NCI-H1092 (cell line): ENCODE measurements at places on chromosomes 16 and 17.

GRCh38 chr16:4667203-4667963, 26.0 kb upstream of the NUDT16L1 start:
- peak; percentile 30 for DNase-seq

- no peak for DNase-seq
These were observed 58.1 kb downstream of the MAP2K4 start for GRCh38 chr17:12078791-12079190.

DNA sequence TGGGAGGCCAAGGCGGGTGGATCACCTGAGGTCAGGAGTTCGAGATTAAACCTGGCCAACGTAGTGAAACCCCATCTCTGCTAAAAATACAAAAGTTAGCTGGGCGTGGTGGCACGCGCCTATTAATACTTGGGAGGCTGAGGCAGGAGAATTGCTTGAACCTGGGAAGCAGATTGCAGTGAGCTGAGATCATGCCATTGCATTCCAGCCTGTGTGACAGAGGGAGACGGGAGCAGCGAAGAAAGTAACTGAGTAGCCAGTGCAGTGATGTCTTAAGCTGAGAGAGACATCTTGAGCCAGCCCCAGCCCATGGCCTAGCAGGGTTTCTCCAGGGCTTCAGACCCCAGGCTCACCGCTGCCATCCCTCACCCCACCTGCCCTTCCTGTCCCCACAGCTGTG, 9.8 kb upstream of the SMIM5 start:
- no peak for DNase-seq

GRCh38 chr17:18021372-18021771, 17.6 kb downstream of the ATPAF2 start:
- no peak for DNase-seq

DNA sequence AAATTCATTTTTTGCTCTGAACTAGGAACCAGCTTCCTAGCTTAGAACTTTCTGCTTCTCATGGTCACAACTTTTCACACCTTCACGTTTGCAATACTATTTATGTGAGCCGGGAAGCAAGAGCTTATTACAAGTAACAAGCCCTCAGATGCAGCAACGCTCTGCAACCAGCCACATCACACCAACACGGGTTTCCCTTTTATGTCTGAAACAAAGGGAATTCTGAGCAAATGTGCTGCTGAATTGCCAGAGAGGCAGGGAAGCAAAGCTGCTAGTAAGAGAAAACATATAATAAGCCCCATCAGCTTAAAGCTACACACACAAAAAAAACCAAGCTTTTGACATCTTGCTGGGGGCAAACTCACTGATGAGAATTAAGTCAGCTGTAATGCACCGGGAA, 122.2 kb downstream of the SLC39A11 start:
- DNase-seq: no peak

DNA sequence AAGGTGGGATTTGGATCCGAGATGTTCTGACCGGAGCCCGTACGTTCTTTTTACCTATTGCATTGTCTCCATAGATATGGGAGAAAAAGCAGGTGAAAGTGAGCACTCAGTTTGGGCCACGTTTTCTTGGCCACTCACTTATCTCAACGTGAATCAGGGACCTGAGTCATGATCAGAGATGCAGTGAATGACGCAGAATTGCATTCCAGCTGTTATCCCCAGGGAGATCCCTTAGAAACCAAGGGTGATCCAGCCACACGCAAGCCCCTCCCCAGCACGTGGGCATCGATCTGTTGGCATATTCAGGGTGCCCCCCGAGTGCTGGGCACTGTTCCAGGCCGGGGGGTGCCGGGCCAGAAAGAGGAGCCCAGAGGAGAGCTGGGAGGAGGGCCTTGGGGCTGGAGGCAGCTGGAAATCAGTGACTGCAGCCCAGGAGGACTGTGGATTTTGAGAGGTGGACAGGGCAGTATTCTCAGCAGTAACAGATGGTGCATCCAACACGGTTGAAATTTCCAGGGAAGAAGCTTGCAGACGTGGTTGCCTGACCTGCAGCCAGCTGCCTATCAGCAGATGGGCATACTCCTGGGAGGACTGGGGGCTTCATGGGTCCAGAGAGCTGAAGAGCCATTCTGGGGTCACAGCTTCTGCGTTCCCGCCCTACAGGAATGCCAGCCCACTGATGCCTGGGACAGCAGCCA, 87.2 kb upstream of the CACNG5 start:
- DNase-seq: no peak

GRCh38 chr16:87441886-87442580, 49.9 kb downstream of the MAP1LC3B start:
- no peak for DNase-seq

GRCh38 chr17:48393283-48393682, 36.7 kb downstream of the SKAP1 start:
- no peak for DNase-seq

DNA sequence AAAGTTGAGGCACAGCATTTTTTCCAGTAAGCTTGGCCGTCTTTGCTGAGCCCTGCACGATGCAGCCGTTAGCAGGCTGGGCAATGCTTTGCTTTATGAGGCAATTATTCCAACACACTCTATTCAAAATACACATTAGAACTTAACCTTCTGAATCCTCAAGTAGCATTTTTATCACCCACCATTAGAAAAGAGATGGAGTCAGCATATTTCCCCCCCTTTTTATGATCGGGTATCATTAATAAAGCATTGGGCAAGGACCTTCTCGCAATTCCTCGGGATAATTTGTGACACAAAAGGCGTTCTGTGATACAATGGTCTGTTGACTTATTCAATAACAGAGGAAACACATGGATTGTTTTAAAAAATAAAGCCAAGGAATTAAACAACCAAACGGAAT, 374.5 kb upstream of the RBFOX1 start:
- DNase-seq: no peak

GRCh38 chr17:12548558-12548957, 117.1 kb upstream of the MYOCD start:
- no peak for DNase-seq

DNA sequence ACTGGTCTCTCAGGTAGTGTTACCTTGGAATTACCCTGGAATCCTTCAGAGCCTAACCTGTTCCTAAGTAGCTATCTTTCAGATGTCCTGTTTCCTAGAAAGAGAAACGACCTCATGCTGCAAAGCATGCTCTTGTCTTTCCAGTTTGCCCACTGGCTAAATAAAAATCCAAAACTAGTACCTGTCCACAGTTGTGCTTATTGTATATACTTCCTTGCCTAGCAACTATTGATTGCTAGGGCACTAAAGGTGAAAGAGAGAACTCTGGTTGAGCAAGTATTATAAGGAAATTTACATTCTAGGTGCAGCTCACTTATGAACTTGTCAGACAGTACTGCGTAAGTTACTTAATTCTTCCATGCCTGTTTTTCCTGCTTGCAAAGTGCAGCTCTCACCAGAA, 38.5 kb downstream of the LIG3 start:
- DNase-seq: no peak

- DNase-seq: no peak
These were observed 94.6 kb downstream of the EMP2 start for GRCh38 chr16:10485698-10486382.

DNA sequence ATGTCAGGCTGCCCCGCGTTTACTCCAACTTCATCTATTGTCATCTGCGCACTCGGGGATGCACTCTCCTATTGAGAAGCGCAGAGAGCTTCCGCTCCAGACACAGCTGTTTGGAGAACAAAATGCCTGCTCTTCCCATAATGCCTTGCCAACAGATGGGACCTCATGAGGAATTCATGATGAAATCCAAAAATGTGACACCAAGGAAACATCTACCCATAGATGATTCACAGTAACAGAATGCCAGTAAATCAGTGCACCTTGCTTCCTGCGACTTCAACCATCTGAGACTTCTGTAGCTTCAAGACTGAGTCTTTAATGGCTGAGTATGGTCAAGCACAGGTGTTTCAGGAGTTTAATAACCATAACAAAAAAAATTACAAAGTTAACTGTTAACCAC, 1144.9 kb upstream of the GOT2 start:
- DNase-seq: no peak

- no peak for DNase-seq
These were observed 25.4 kb downstream of the B9D1 start for GRCh38 chr17:19336938-19337711.

GRCh38 chr16:85180827-85181738, 68.8 kb upstream of the CIBAR2 start:
- no peak for DNase-seq

DNA sequence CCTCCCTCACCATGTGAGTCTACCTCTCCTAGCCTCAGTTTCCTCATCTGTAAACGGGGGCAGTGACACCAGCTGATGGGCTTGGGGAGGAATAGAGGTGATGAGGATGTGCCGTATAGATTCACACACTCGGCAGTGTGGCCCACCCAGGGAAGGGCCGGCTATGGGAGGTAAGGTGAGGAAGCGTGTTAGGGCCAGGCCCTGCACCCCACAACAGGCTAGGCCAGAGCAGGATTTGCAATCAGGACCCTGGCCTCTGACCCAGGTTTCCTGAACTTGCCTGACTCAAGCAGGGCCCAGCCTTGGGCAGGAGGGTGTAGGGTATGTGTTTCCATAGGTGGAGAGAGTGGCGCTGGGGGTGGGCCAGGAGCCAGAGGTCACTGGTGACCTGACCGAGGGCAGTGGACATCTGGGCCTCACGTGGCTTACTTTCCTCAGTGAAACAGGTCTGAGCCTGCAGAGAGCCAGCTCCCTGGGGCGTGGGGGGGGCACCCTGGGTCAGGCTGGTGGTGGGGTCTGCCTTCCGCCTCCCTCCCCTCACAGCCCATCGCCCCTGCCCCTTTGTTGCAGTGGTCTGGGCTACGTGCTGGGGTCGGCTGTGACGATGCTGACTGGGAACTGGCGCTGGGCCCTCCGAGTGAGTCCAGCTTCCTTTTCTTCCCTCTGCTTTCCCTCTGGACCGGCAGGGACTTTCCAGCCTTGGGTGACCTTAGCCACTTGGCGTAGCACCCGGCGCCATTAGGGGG, 12.8 kb downstream of the SPNS3 start:
- no peak for DNase-seq
